ENCODE measurements at places on chromosomes 1 and 21.
A peak's percentile ranks its signal among the peaks of the same experiment; 100 is the strongest.

- no peaks in the 10 kb centered on the region for H3K4me1 ChIP-seq
- H3K27me3 ChIP-seq, result no peaks in the 10 kb centered on the region
- no peak overlapping the region for H3K27ac ChIP-seq
- no peak overlapping the region for H3K4me3 ChIP-seq
Observed at GRCh38 chr1:5509664-5510452, 482.4 kb downstream of the NPHP4 start.

GRCh38 chr1:27339213-27339612, 2.6 kb upstream of the SYTL1 start:
- peaks cover 8% of the 10 kb centered on the region for H3K4me1 ChIP-seq
- H3K27ac ChIP-seq, result no peak overlapping the region
- H3K27me3 ChIP-seq, result no peaks in the 10 kb centered on the region
- no peak for DNase-seq
- peaks cover 5% of the 10 kb centered on the region for H3K36me3 ChIP-seq
- H3K4me3 ChIP-seq, result no peak overlapping the region

DNA sequence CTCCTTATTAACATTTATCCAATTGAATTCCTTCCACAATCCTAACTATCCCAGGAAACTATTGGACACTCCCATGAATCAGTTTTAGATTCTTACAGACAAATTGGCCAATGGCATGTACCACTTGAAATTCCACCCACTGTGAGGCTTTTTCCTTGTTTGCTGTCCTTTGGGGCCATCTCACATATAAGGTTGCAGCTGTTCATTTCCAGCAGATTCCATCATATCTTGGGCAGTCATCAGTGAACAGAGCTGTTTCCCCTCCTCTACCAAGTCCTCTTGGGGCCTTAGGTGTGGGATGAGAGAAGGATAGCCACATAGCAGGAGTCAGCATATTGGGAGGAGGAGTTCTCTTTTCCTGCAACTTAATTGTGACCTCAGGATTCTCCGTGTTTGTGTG, 109.1 kb downstream of the HHAT start:
- H3K36me3 ChIP-seq, result no peaks in the 10 kb centered on the region
- peaks cover 2% of the 10 kb centered on the region for H3K4me1 ChIP-seq
- H3K27me3 ChIP-seq, result no peaks in the 10 kb centered on the region
- H3K27ac ChIP-seq, result no peak overlapping the region
- H3K4me3 ChIP-seq, result no peak overlapping the region
- no peak for DNase-seq

- H3K4me1 ChIP-seq, result no peaks in the 10 kb centered on the region
- no peak overlapping the region for H3K27ac ChIP-seq
- DNase-seq, result no peak
- H3K4me3 ChIP-seq, result no peak overlapping the region
Observed at GRCh38 chr1:59827055-59827643, 12.4 kb downstream of the HOOK1 start.

GRCh38 chr1:63148825-63149645, 173.3 kb upstream of the FOXD3 start:
- H3K4me3 ChIP-seq, result no peak overlapping the region
- H3K27me3 ChIP-seq, result no peaks in the 10 kb centered on the region
- H3K27ac ChIP-seq, result no peak overlapping the region
- H3K36me3 ChIP-seq, result no peaks in the 10 kb centered on the region
- peak; percentile 57 for DNase-seq

DNA sequence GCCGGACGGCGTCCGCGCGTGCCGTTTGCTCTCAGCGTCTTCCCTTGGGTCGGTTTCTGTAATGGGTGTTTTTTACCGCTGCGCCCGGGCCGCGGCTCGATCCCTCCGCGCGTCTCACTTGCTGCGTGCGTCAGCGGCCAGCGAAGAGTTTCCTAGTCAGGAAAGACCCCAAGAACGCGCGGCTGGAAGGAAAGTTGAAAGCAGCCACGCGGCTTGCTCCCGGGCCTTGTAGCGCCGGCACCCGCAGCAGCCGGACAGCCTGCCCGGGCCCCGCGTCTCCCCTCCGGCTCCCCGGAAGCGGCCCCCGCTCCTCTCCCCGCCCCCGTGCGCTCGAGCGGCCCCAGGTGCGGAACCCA, 159.8 kb downstream of the RUNX1 start:
- DNase-seq, result no peak
- H3K27me3 ChIP-seq, result peaks cover 49% of the 10 kb centered on the region
- no peak overlapping the region for H3K27ac ChIP-seq

DNA sequence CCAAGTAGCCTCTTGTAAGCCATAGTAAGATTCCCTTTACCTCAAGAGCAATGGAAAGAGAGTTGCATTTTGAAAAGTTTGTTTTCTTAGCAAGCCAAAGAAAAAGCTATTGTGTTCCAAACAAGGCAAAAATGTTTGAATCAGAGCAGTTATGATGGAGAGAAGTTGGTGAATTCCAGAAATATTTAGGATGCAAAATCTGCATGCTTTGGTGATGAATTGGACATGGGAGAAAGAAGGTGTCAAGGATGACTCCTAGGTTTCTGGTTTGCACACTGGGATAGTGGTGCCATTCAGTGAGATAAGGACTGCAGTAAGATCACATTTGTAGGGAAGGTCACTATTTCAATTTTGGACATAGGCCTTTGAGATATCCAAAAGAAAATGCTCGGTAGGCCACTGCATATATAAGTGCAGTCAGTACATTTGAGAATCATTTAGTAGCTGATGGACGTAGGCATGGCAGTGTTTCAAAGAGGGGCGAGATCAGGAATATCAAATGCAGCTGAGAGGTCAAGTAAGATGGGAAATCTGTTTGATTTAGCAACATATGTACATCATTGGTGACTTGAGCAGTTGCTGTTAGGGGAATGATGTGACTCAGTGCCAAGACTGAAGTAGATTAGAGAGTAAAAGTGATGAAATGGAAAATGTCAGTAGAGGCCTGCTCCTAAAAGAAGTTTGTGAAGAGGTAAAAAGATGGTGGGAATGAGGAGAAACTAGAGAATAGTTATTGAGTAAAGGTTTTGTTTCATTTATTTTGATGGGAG, 33.9 kb upstream of the GPR25 start:
- H3K27ac ChIP-seq, result no peak overlapping the region
- no peak for DNase-seq
- H3K4me3 ChIP-seq, result no peak overlapping the region
- H3K36me3 ChIP-seq, result no peaks in the 10 kb centered on the region
- H3K4me1 ChIP-seq, result no peaks in the 10 kb centered on the region
- no peaks in the 10 kb centered on the region for H3K27me3 ChIP-seq

DNA sequence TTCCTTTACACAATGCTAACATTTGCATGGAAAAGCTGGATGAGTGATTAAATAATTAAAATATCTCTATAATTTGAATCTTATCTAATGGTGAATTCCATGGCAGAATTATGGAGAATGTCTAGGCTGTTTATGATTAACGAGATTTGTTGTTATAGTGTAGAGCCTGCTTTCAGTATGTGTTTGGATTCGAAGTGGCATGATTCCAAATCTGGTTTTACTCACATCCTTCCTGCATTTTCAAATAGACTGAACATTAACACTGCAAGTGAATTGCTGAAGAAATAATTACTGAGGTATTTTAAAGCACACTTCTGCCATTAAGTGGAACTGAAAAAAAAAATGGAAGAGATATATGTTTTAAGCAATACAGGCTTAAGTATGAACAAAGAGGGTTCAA, 5.1 kb upstream of the NEK7 start:
- H3K36me3 ChIP-seq, result no peaks in the 10 kb centered on the region
- H3K4me3 ChIP-seq, result no peak overlapping the region
- no peaks in the 10 kb centered on the region for H3K27me3 ChIP-seq
- no peak for DNase-seq

DNA sequence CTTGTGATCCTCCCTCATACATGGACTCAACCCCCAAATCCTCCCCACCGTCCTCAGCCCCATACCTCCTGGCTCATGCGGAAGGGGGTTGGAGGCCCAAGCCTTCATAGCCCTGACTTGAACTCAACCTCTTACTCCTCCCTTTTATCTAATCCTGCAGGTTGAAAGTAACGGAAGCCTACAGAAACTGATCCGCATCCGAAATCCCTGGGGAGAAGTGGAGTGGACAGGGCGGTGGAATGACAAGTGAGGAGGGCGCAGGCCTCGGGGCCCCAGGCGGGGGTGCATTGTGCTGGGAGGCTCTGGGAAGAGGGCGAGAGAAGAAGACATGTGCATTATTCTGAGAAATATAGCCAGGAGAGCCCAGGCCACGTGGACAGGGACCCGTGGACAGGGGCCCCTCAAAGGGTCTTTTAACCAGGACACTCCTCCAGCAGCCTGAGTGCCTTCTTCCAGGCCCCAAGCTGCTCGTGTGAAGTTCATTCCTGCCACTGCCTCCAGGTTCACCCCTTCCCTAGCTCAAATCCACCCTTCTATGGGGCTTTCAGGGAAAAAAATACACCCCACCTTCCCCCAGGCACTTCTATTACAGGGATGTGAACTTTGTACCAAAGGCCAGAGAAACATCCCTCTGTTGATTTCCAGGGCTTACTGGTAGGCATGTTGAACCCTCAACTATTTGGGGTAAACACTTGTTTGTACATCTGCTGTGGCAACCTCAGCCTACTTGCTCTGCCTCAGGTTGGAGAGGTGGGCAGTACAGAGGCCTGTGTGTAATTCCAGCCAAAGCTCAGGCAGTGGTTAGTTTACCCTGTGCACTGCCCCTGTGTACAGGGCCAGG, 38.6 kb downstream of the CAPN2 start:
- peaks cover 13% of the 10 kb centered on the region for H3K27me3 ChIP-seq
- peaks cover 6% of the 10 kb centered on the region for H3K4me1 ChIP-seq
- H3K27ac ChIP-seq, result no peak overlapping the region
- no peak for DNase-seq
- no peaks in the 10 kb centered on the region for H3K36me3 ChIP-seq

DNA sequence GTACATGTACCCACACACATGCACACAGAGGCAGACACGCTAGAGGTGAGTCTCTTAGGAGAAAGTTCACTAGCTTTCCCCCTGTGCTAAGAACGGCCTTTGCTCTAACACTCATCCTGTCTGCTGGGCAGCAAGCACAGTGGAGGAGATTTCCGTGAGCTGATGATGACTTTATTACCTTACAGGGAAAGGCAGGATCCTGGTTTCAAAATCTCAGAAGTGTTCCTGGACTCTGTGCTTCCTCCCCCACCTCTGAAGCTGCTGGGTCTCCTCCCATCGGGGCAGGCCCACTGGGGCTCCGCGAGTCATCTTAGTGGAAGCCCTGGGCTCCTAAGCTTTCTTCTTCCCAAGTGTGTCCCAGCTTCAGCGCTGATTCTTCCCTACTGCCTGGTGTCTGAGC, 2.7 kb downstream of the FAM3B start:
- no peaks in the 10 kb centered on the region for H3K36me3 ChIP-seq
- 0 out of 2 replicates have a peak, but pooled peaks cover 2% of the 10 kb centered on the region for H3K27me3 ChIP-seq
- no peak for DNase-seq
- no peak overlapping the region for H3K27ac ChIP-seq

GRCh38 chr1:19715334-19716203, 50.9 kb downstream of the HTR6 start:
- H3K27me3 ChIP-seq, result no peaks in the 10 kb centered on the region
- peak; percentile 98 for DNase-seq
- no peaks in the 10 kb centered on the region for H3K36me3 ChIP-seq

DNA sequence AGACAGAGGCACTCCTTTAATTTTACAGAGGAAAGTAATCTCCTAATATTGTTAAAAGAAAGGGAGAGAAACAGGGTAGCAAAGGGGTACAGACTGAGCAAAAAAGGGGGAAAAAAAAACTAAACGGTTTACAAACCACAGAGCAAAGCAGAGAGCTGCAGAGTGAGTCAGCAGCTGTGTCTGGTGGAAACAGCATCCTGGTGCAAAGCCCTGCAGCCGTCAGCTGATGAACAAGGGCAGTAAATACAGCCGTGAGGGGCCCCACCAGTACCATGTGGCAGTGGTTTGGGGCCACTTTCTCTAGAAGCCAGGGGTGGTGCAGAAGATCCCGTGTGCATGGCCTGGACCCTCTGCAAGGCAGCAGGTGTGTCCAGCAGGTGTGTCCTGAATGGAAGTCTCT, 111.3 kb downstream of the ERG start:
- H3K36me3 ChIP-seq, result no peaks in the 10 kb centered on the region
- H3K27ac ChIP-seq, result no peak overlapping the region
- H3K4me1 ChIP-seq, result no peaks in the 10 kb centered on the region
- H3K27me3 ChIP-seq, result no peaks in the 10 kb centered on the region
- DNase-seq, result no peak
- no peak overlapping the region for H3K4me3 ChIP-seq

DNA sequence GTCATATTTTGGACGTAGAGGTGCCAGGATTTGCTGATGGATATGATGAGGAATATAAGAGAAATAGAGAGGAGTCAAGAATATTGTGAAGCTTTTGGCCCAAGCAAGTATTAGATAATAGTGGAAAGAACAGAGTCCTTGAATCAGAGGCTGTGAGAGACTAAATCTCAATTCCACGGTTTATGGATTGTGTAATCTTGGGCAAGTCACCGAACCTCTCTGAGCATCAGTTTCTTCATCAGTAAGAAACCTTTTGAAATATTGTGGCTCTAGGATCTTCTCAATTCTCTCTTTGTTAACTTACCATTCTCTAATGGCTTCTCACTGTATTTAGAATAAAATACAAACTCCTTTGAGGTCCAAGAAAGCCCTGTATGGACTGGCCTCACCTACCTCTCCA, 77.6 kb downstream of the RPS6KA1 start:
- no peaks in the 10 kb centered on the region for H3K27me3 ChIP-seq
- no peak overlapping the region for H3K27ac ChIP-seq
- DNase-seq, result no peak
- no peaks in the 10 kb centered on the region for H3K4me1 ChIP-seq
- H3K36me3 ChIP-seq, result no peaks in the 10 kb centered on the region

DNA sequence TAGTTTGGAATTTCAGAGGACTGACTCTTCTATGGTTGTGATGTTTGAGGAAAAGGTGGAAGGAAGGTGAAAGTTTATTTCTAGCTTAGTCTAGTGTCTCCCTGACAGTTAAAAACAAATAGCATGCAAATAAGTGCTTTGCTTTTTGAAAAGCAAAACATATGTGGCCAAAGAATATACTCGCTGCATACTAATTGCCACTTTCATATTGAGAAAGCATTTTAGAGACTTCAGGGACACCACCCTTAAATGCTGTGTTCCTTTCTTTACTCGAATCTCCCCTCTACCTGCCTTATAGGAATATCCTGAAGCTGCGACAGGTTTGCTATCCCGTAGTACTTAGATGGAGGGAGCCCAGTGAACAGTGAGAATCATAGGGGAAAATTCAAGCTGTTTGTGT, 23.2 kb downstream of the GLUL start:
- H3K4me1 ChIP-seq, result no peaks in the 10 kb centered on the region
- no peak overlapping the region for H3K4me3 ChIP-seq
- no peak for DNase-seq
- no peak overlapping the region for H3K27ac ChIP-seq

GRCh38 chr1:1857096-1857703, 33.7 kb downstream of the GNB1 start:
- no peaks in the 10 kb centered on the region for H3K36me3 ChIP-seq
- H3K27ac ChIP-seq, result no peak overlapping the region
- 0 out of 2 replicates have a peak, but pooled peaks cover 3% of the 10 kb centered on the region for H3K4me1 ChIP-seq
- H3K27me3 ChIP-seq, result no peaks in the 10 kb centered on the region
- H3K4me3 ChIP-seq, result no peak overlapping the region

Data from iPS DF 6.9 (cell line).